ENCODE measurements at places on chromosomes 6 and 20.

DNA sequence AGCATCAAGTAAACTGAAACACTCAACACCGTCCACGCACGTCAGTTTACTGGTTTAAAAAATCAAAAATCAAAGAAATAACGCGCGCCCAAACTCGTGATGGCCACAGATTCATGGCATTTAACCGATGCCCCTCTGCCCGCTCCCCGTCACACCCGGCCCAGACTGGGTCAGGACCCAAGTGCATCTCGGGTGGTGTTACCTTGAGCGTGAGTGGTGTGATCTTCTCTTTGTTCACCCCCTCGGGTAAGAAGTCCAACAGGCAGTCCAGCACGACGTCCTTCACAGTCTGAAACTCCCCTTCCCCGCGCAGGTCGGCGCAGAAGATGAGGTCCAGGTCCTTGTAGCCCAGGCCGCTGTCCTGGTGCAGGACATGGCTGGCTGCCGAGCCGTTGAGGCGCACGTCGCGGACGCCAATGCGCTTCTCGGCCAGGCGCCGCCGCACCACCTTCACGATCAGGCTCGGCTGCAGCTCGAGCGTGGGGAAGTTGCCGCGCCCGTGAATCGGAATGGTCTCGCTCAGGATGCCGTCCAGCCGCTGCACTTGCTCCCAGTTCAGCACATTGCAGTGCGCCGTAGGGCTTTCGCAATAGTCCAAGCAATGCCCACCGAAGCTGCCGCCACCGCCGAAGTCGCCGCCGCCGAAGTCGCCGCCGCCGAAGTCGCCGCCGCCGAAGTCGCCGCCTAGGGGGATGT is 945 bp downstream of the TENT5A start:
- DNase-seq = no peak

DNA sequence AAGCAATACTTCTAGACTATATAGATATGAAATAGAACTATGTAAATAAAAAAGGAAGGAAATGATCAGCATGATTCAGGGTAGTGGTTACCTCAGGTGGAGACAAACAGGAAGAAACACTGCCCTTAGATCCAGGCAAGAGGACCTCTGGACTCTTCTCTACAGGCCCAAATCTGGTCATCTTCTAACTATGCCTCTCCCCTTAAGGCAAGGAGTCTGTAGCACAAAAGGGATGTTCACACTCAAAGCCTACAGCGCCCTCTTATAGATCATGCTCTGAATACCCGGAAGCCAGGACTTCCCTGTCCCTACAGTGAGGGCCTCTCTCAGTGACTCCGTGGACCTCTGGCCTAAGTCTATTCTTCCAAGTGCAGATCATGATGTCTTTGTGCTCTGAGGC is 30.4 kb upstream of the HIVEP2 start:
- DNase-seq = no peak

- DNase-seq = no peak
Measured at GRCh38 chr6:55108134-55109130, 65.9 kb upstream of the HCRTR2 start.

GRCh38 chr6:41066867-41067304 is 5.3 kb downstream of the OARD1 start:
- DNase-seq = peak; percentile 45

- no peak for DNase-seq
Measured at GRCh38 chr20:54397292-54398140, 77.9 kb upstream of the DOK5 start.

- no peak for DNase-seq
Measured at GRCh38 chr6:47404435-47404834, 73.2 kb upstream of the CD2AP start.

- no peak for DNase-seq
Measured at GRCh38 chr6:157571269-157571668, 190.3 kb downstream of the ZDHHC14 start.

DNA sequence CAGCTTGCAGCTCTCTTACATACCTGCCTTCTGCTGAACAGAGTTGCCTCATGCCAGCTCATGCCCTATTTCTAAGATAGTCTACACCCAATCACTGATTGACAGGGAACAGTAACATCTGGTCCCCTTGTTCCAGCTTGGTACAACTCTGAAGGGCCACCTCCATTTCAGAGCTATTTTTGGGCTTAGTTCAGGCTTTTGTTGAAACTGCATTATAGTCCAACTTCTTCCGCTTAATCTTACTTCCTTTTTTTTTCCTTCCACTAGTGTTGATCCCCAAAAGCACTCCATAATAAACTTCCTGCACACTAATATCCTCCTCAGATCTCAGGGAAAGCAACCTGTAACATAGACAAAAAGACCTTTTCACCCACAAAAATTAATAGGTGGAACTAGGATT is 65.7 kb upstream of the TNFRSF21 start:
- no peak for DNase-seq

GRCh38 chr6:14058029-14058695 is 59.4 kb upstream of the CD83 start:
- peak; percentile 51 for DNase-seq

- DNase-seq = no peak
Measured at GRCh38 chr20:4233520-4233919, 218.2 kb upstream of the RNF24 start.

DNA sequence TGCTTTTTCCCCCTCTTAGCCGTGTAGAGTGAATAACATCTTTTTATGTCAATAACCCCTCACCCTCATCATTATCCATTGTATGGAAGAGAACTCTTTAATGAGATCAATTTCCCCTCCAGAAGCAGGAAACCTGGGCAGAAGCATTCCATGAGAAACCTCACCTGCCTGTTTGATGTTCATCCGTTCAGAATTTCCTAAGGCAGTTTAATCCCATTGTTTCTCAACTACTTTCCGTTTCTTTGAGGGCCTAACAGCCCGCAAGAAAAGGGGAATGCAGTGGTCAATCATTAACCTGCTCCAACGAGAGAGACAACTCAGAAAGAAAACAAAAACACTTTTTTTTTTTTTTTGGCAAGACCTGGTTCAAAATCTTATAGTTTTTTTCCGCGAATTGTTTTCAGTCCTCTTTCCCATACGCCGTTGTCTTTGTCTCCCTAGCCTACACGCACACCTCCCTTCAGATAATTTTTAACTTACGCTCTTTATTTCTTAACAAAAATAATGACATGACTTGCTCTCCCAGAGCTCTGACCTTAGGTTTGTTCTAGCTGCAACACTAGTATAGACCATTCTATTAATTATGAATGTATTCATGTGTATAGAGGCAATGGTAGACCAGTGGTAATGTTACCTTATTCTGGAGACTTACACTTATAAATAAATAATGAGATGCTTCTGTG is 25.6 kb upstream of the ID4 start:
- no peak for DNase-seq

DNA sequence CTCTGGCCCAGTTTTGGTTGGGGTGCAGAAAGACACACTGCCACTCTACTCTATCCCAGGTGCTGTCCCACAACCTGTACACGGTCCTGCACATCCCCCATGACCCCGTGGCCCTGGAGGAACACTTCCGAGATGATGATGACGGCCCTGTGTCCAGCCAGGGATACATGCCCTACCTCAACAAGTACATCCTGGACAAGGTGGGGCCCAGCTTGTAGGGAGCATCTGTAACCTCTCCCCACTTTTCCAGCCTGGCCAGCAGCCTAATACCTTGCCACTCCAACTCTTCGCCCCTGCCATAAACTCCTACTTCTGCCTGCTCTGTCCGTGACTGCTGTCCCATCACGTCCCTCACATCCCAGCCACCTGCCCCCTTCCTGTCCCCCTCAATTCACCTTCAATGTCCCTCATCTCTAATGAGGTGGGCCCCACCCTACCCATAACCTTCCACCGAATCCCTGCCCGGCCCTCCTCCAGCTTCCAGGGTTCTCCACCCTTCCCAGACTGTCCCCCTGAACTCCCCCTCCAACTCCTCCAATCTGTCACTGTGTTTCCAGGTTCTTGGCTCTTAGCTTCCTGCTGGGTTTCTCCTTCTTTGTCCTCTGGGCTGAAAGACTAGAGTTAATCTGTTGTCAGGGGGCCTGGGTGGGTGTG is 12.1 kb downstream of the DEF6 start:
- no peak for DNase-seq

DNA sequence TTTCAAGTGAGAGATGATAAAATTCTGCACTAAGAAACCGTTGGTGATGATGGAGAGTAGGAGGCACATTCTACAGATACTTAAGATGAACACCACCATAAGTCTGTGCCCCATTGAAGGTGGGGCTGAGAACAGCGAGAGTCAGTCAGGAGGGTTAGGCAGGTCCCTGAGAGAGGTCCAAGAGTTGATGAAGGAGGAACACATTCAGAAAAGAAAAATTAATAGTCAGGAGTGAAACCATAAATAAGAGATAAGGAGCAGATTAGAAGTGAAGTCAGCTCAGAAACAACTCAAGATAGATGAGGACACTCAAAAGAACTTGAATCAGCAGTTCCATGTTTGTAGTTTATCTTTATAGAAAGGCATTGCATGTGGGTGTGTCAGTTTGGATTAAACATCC is 727.2 kb upstream of the MARCKS start:
- DNase-seq = no peak

DNA sequence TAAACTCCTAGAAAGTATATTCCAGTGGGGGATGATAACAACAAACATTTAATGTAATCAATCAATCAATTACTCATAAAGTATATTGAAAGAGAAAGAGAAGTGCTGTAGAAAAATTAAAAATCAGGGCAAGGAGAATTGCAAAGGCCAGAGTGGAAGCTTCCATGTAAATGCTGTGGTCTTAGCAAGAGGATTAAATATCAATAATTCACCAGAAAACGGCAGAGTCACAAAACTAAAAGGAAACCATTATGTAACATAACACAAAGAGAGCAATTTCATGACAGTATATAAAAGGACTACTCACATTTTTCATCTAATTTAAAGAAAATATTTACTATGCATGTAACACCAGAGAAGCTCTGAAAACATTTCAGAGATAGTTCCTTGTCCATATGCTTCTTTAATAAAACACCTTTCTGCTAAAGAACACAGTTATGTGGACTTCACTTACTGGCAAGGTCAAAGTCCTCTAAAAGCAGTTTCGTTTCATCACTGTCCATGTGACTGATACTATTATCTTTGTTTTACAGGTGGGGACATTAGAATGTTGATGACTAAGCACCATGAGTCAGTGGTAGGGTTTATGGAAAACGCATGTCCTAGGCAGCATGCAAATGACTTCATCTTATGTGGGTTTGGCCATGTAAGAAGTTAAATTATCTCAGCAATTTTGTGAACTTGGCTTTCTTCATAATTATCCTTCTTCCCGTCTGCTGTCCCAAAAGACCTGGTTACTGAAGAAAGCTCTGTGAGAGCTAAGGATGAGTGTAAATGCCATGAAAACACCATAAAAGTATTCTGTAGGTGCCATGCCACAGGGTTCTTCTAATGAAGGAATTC is 185.8 kb upstream of the TENT5A start:
- no peak for DNase-seq

DNA sequence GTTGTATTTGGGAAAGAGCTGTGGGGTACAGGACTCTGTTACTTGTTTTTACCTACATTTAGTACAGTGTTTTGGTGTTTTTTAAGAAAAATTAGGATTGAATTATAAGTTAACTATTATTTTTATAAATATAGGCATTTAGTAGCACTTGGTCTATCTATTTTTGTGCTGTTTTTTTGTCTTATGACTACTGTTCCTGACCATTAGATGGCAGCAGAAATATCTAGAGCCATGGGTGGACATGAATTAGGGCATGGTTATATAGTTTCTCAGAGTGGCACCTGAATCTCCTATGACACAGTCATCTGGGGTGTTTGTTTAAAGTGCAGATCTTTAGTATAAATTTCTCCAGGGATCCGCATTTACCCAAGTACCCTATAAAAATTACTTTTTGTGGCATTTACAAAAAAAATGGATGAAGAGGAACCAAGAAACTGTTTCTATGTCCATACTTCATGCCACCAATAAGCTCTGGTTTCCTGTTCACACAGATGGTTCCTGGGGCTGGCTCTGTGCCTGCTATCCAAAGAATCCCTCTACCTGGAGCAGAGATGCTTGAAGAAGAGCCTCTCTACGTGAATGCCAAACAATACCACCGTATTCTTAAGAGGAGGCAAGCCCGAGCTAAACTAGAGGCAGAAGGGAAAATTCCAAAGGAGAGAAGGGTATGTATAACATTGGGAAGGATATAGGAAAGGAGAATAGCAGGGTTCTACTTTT is 19.8 kb downstream of the NFYA start:
- DNase-seq = peak; percentile 16

GRCh38 chr20:58697867-58698703 is 5.5 kb downstream of the NPEPL1 start:
- no peak for DNase-seq

DNA sequence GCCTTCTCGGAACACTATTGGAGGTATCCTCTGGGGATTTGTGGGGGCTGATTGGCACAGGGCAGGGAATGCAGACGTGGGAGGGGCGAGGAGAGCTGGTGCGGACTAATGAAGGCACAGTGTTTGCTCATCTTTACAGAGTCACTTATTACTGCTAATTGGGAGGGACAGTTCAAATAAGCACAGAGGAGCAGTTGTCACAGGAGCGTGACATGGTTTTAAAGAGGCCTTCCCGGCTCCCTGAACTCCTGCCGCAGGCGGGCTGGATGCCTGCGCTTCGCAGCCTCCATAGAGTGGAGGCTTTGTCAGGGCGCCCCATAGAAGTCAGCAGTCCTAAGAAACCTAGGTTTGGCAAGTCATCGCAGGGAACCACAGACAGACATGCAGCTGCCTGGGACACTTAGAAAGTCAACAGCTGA is 149.6 kb downstream of the LINC00237 start:
- DNase-seq = no peak

GRCh38 chr20:49685809-49686208 is 27.9 kb downstream of the B4GALT5 start:
- peak; percentile 29 for DNase-seq

DNA sequence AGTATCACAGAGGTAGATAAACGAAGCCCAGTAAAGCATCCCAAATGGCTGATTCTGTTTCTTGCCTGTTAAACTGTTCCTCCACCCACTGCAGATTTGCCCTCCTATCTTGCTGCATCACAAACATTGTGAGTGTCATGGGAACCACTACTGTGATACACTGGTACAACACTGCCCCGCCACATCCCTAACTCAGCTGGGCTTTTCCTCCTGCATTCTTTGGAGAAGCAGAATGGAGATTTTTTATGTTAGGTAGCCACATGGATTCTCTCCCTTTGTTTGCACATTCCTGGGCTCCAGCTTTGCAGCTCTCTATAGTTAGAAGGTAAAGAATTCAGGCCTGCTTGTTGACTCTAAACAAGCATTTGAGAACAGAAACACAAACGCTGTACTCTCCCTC is 234.1 kb downstream of the TMEM242 start:
- DNase-seq = no peak

DNA sequence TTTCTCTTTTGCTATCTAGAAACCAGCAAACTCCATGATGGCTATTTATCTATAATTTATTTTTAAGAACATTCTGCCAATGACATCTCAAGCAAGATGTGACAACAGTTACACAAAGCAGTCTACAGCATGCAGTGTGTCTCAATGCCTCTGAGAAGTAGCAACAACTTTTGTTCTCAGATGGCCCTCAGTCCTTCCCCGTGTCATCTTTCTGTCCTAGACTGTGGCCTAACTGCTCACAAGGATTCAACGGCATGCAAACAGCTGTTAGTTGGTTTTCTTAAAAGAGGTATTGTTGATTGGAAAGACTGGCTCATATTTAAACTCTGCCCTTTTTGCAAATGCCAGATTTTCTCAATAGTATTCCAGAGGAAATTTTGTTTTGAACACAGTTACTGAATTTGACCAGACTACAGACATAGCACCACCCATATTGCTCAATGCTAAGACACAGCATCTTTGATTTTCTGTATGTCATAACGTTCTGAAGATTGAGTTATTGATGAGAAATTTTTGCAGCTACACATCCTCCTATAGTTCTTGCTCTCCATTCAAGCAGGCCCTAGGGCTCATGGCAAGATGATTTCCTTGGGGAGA is 26.1 kb upstream of the F13A1 start:
- no peak for DNase-seq

GRCh38 chr6:55511122-55511800 is 67.7 kb downstream of the HMGCLL1 start:
- no peak for DNase-seq

Data from NCI-H446 (cell line).